Amniotic stem cell (primary cell): ENCODE measurements at places on chromosomes 12 and 14.

GRCh38 chr12:111767362-111768158, 827 bp downstream of the ALDH2 start:
- DNase-seq: no peak

- no peak for DNase-seq
Observed at GRCh38 chr14:37583358-37584210, 11.5 kb downstream of the FOXA1 start.

DNA sequence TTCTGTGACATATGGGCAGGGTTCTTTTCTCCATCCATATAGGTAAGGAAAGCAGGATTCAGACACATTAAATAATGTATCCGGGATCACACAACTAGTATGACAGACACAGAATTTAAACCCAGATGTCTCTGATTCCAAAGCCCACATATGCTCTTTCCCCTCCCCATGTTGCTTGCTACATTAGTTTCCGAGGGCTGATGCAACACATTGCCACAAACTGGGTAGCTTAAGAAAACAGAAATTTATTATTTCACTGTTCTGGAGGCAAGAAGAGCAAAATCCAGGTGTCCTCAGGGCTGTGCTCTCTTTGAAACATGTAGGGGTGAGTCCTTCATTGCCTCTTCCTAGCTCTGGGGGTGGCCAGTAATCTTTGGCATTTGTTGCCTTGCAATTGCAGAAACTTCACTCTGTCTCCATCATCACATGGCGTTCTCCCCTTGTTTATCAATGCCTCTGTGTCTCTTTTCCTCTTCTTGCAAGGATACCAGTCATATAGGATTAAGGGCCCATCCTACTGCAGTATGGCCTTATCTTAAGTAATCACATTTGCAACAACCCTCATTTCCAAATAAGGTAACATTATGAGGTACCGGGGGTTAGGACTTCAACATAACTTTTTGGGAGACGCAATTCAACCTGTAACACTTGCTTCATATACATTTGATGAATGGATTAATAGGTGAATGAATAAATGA, 83.0 kb upstream of the CCND2 start:
- DNase-seq: no peak

DNA sequence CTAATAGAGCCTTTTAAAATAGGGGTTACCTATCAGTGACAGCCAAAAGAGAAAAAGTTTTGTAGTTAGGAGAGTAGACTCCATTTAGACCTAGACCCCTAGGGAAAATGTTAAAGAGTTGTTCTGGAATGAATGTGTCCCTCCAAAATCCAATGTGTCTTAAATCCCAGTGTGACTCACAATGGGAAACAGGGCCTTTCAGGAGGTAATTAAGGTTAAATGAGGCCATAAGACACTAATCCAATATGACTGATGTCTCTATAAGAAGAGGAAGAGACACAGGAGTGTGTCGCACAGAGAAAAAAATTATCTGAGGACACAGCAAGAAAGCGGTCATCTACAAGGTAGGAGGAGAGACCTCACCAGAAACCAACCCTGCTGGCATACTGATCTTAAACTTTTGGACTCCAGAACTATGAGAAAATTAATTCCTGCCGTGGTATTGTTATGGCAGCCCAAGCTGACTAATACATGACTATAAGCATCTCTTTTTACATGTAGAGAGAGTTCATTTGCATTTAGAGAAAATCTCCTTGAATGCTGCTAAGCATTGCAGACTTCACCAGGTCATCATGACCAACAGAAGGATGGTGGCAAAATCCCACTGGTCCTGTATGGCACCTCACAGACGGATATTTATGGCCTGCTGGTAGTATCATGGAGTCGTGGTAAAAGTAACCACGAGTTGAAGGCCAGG, 259.6 kb upstream of the TMTC1 start:
- no peak for DNase-seq

- no peak for DNase-seq
Observed at GRCh38 chr14:75298187-75298965, 19.7 kb downstream of the FOS start.

GRCh38 chr12:8951744-8952143, 2.3 kb upstream of the M6PR start:
- no peak for DNase-seq

GRCh38 chr12:67826946-67827720, 162.1 kb upstream of the IFNG-AS1 start:
- DNase-seq: no peak

DNA sequence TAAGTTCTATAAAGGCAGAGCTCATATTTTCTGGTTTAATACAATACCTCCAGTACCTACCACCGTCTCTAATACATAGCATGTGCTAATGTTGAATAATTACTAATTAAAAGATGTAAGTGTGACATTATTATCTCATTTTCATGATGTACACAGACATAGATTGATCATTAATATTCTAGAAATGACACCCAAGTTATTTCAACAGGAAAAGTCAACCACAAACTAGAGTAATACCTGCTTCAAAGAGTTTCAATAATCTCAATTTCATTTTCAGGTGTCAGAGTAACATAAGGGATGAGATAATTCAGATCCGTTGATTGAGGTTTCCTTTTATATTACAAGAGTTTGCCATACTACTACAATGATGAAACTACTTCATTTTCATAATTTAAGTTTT, 388.9 kb downstream of the SOX5 start:
- DNase-seq: no peak

DNA sequence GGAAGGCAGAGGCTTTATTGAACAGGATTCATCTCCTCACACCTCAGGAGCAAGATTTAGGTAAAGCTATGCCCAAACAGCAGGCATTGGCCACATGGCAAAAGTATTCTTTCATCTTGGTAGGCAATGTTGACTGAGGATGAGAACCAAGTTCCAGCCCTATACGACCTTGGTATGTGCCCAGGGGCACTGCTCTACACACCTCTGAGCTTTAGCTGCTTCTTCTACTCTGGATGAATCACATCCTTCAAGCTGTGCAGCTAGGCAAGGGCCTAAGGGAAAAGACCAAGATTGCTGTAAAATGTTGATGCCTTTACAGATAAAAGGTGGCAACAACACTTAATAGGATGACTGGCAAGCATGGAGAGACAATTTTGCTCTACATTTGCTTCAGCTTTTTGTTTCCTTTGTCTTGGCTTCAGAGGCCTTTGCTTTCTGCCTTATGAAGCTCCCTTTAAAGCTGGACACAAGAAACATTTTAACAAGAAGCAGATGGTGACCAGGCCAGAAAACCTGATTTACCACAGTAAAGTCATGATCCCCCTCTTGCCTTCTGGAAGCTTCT, 183.3 kb upstream of the KITLG start:
- no peak for DNase-seq

DNA sequence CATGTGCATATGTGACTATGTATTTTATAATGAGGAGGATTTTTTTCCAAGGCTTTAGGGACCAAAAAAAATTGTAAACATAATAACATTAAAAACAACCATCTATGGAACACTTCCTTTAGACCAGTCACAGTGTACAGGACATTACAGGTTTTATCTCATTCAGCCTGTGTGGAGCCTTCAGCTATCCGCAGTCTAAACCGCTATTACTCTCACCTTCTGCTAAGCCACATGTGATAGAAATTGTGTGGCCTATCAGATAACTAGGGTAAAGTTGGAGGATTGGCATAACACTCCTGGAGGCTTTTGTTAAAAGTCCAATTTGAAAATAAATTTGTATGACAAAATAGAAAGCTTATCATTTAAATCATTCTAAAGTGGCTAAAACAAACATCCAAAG, 281.2 kb upstream of the TMTC1 start:
- no peak for DNase-seq

DNA sequence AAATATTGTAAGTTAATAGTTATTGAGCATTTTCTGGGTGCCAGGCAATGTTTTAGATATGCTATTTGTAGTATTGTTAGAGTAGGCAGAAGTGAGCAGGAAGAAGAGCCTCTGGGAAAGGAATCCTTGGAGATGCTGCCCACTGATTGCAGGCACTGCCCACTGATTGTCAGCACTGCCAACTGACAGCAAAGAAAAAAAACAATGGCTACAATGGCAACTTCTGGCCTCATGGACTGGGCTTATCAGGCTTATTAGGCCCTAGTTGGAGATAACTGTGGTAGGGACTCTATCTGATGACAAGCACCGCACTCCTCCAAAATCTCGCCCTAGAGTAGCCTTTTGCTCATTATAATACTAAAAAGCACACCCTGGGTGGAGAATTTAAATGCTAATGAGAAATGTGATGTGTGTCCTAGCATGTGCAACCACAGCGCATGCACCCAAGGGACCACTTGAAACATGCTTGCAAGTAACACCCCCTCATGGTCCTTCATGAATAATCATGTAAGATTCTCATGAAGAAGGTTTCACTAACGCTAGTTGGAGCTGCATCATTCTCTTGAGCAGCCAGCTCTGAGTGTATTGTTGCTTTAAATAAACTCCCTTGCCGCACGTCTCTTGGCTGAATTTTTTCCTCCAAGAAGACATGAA, 103.5 kb upstream of the PPP4R3A start:
- no peak for DNase-seq

DNA sequence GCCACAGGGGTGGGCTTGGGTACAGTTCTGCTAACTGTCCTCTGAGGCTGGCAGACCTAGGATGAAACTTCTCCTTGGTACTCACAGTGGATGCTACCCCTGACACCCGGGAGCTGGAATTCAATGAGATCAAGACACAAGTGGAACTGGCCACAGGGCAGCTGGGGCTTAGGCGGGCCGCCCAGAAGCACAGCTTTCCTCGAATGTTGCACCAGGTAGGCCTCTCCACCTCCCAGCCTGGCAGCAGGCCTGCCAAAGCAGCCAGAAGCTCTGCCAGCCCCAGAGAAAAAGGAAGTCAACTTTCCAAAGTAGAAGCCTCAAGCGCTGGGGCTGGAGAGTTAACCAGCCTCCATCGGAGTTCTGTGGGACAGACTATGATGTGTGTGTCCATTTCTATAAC, 2.4 kb upstream of the NRL start:
- no peak for DNase-seq

DNA sequence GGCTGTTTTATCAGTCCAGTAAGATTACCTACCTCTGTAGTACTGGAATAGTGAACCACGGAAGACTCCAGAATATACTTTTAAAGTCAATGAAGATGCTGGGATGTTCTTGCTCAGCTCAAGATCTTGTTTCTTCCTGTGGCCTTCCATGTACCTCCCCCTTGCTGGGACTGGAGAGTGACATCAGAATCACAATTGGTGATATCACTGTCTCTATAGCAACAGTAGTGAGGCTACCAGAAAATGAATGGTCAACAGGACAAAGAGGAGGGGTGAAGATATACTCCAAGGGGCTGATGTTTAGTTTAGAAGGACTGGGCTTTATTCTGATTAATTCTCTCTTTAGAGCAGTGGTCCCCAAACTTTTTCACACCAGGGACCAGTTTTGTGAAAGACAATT, 3.8 kb downstream of the AKAP3 start:
- no peak for DNase-seq

GRCh38 chr14:32938719-32939253, at the start of gene NPAS3:
TSS of gene NPAS3 (plus strand) at chr14:32938879.
- DNase-seq: no peak

DNA sequence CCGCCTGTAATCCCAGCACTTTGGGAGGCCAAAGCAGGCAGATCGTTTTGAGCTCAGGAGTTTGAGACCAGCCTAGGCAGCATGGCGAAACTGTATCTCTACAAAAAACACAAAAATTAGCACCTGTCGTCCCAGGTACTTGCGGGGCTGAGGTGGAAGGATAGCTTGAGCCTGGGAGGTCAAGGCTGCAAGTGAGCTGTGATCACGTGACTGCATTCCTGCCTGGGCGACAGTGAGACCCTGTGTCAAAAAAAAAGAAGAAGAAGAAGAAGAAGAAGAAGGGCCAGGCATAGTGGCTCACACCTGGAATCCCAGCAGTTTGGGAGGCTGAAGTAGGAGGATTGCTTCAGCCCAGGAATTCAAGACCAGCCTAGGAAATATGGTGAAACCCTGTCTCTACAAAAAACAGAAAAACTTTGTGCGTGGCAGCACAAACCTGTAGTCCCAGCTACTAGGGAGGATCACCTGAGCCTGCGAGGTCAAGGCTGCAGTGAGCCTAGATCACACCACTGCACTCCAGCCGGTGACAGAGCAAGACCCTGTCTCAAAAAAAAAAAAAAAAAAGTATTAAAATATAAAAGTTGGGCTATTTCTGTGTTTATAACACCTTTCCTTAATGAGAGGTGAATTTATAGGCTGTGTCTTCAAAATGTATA, 15.5 kb downstream of the RXYLT1 start:
- DNase-seq: no peak

- DNase-seq: peak; percentile 71
Observed at GRCh38 chr12:27868139-27868538, 88.1 kb upstream of the MANSC4 start.

GRCh38 chr14:43735932-43736331, 771.2 kb downstream of the FSCB start:
- no peak for DNase-seq

DNA sequence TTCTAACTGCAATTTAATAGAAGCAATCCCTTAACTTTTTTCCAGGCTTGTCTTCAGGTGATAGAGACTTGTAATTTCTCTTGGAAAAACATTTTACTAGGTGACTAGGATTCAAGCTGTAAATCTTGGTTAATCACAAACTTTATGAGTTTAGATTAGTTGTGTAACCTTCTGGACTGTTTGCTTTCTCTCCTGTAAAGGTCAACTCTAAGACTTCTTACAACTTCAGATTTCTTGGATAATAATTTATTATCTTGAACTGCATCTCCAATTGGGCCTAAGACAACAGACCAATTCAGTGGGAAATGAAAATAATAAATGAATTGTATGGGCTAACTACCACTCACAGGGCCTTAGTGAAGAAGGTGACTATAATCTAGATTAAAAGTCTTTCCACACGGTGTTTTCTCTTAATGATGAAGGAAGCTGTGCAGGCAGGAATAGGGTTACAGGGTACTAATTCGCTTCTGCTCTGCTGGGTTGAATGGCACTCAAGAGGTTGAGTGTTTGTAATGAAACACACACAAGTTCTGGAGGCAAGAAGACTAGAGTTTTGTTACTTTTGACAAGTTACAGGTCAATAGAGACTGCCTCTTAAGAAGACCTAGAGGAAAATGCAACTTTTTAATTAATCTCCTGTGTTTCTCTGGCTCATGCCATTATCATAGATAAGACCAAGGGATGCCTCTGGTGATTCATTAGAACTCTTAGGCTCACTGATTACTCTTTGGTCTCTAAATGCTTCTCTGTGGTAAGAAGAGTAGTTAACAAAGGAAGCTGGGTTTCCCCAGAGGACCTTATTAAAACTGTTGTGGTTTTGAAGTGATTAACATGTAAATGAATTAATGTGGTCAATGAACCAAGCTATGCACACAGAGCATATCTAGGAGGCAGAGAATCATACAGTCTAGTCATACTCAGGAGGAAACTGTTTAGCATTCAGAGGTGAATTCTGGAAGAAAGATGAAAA, 30.0 kb upstream of the OR4E1 start:
- no peak for DNase-seq

GRCh38 chr12:19390051-19390598, 49.2 kb upstream of the AEBP2 start:
- no peak for DNase-seq

GRCh38 chr12:124109760-124110159, 136.7 kb downstream of the ZNF664 start:
- no peak for DNase-seq

GRCh38 chr12:92556637-92557421, 146.0 kb upstream of the PLEKHG7 start:
- no peak for DNase-seq

- no peak for DNase-seq
Observed at GRCh38 chr14:31843361-31844091, 233.6 kb upstream of the ARHGAP5 start.
